ENCODE measurements at places on chromosomes 12 and 14.

- H3K36me3 ChIP-seq, result no peaks in the 10 kb centered on the region
- no peaks in the 10 kb centered on the region for H3K27me3 ChIP-seq
Observed at GRCh38 chr12:129540249-129540648, 363.6 kb downstream of the TMEM132D start.

- no peak overlapping the region for H3K4me3 ChIP-seq
- DNase-seq, result no peak
- no peaks in the 10 kb centered on the region for H3K36me3 ChIP-seq
- no peaks in the 10 kb centered on the region for H3K4me1 ChIP-seq
- H3K27me3 ChIP-seq, result no peaks in the 10 kb centered on the region
Observed at GRCh38 chr14:72603639-72604038, 290.3 kb downstream of the DPF3 start.

DNA sequence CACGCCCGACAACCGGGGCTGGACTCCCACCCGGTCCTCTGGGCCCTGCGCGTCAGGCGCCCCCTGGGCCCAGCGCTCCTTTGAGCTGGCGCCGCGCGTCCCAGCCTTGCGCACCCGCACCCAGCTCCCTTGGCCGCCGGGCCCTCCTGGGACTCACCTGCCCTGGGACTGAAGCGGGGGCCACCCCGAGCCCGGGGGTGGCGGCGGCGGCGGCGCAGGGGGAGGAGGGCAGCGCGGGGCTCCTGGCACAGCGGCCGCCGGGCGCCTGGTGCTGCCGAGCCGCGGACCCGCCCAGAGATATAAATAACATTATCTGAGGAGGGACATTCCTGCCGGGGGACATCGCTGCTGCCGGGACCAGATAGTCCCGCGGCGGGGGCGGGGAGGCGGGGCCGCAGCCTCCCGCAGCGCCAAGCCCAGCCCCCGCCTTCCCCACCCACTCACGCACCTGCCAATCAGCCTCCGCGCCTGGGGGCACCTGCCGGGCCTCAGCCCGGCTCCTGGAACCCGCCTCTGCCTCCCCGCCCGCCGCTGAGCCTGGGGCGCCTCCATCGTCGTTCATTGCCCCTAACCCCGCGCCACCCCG is at the start of gene SPTB:
SPTB (minus strand) TSS at position 273 of the 586 bp plus-strand sequence. CDS start 56,813 bp downstream, outside the sequence.
- DNase-seq, result peak; percentile 72
- H3K4me3 ChIP-seq, result peak within 1 kb of the TSS; percentile 52
- H3K27ac ChIP-seq, result no peak within 1 kb of the TSS

DNA sequence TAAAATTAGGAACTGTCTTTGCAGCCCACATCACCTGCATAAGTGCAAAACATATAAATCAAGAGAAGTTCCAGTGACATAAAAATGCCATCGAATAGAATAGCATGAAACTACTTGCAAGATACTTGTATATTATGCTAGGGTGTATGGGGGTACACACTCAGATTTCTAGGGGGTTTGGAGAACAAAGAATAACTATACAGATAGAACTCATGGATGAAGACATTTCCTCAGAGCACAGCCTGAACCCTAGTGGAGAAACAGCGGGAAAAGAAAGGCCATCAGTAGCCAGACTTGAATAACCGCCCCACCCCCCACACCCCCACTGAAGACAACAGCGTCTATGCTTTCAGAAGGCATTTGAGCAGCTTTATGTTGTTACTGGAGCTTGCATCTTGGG is 425.8 kb downstream of the NPAS3 start:
- no peaks in the 10 kb centered on the region for H3K4me1 ChIP-seq
- H3K36me3 ChIP-seq, result no peaks in the 10 kb centered on the region
- H3K4me3 ChIP-seq, result no peak overlapping the region

- no peaks in the 10 kb centered on the region for H3K27me3 ChIP-seq
- H3K4me3 ChIP-seq, result no peak overlapping the region
- no peaks in the 10 kb centered on the region for H3K36me3 ChIP-seq
- DNase-seq, result peak; percentile 58
Observed at GRCh38 chr12:47207340-47207717, 127.6 kb upstream of the AMIGO2 start.
